ENCODE measurements at places on chromosomes 2 and 18. TPM values are rescaled to one million over a fixed set of nuclear protein-coding genes. Genes with fewer than 3 reads are reported as not detected.

- DNase-seq: no peak
Measured at GRCh38 chr2:186503827-186504606, 18.0 kb downstream of the ZC3H15 start.

DNA sequence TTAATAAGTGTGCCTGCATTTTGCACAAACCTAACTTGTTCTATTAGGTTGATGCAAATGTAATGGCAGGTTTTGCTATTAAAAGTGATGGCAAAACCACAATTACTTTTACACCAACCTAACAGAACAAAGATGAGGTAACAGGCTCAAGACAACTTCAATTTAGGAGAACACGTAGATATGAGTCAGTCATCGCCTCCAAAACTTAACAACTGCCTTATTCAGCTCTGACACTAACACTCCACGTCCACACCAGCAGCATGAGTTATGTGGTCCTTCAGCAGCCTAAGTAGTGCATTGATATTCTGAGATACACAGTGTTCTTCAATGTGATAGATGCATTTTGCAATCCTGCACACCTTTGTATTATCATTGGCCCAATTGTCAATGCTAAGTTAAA lies 1175.1 kb upstream of the ACVR2A start:
- DNase-seq: no peak

- DNase-seq: no peak
Measured at GRCh38 chr2:168559187-168559586, 103.1 kb downstream of the CERS6 start.

- DNase-seq: peak; percentile 47
Measured at GRCh38 chr2:173149491-173149890, 73.8 kb downstream of the MAP3K20 start.

- DNase-seq: no peak
Measured at GRCh38 chr18:54357082-54357659, 487 bp downstream of the STARD6 start.

DNA sequence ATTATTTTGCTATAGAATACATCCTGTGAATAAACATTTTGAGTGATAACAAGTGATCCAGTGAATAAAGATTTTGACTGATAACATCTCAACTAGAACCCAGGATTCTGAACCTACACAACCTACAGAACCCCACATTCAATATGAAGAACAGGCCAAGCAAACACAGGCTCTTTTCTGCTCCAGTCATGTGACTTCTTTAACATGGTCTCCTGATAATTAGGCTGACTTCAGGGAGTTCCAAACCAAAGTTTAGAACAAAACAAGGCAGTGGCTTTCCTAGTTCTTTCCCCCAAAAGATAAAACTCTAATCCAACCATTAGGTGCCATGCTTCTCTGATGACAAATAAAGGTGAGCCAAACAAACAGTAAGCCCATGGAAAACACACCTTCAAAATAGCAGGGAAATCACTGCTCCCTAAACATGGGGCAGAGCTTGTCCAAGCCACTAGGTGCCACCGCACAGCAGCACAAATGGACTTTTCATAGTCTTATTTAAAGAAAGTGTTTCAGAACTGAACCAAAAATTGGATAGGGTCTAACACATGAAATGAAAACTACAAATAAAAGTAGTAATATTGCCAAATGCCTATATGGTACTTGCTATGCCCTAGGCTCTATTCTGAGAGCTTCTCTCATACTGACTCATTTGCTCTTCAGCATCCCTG lies 95.3 kb downstream of the EVA1A start:
- no peak for DNase-seq

MXD1 gene
- 10.0 TPM for total RNA-seq

STK16 gene
- total RNA-seq: 33.3 TPM

Measured in activated T-helper 2 cell treated with anti-CD3 and anti-CD28 coated beads, Interferon-gamma antibody, Interleukin-2, Interleukin-4, amounts not matched to agents 10 μg/mL and 5 μg/mL and 100 μg/mL, durations not matched to agents 14 hours and 24 hours and 36 hours (primary cell).